Stimulated activated CD8-positive, alpha-beta memory T cell treated with anti-CD3 and anti-CD28 coated beads, Interleukin-4, amount 100 ng/mL, for 48 hours (primary cell): ENCODE measurements at places on chromosomes 3 and 15.

GRCh38 chr15:69857686-69858391 is 239.9 kb downstream of the TLE3 start:
- no peak for DNase-seq

DNA sequence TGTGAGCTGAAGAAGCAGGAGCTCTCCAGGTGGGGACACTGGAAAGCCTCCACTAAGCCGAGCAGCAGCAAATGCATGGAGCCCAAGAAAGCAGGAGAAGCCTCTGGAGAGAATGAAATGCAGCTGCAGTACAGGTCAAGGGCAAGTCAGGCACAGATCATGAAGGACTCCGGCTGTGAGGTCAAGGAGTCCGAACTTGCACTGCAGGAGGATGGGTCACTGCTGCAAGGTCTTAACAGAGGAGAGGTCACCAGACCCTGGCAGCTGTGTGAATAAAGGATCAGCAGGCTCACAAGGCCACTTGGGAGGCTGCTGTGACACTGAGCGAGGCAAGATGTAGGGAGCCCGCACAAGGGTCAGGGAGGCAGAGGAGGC is 24.7 kb upstream of the SLC41A3 start:
- DNase-seq, result no peak

- DNase-seq, result no peak
Measured at GRCh38 chr3:181933052-181933618, 221.4 kb downstream of the SOX2 start.

DNA sequence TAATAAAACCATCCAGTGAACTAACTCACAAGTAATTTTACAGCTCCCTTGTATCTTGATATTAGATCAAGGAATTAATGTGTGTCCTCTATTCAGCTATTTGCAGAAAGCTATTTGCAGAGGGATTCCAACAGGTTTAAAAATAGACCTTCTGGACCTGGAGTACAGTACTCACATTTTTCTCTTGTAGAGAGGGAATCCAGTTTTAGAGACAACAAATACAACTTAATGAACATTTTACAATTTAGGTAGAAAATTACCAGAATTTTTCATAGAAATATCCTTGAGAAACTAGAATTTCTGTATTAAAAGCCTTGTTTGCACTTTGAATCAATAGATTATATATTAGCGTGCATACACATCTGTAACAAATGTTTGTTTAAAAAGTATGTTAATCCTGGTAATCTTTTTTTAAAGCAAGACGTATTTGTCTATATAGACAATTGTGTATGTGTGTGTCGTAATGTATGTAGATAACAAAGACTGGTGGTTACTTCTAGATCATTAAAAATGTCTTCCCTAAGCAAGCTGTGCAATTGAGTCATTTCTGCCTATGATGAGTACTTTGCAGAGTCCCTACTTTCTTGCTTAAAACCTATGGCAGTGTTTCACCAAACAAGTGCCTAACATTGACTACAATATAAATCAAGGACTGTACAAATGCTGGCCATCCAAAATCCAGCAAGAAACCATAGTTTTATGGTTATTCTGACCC is 57.9 kb downstream of the PPP2R3A start:
- DNase-seq, result no peak

GRCh38 chr3:44444896-44445691 is 32.4 kb downstream of the ZNF445 start:
- no peak for DNase-seq

GRCh38 chr3:44016818-44017217 is 224.9 kb upstream of the TOPAZ1 start:
- DNase-seq, result no peak
